ENCODE measurements at places on chromosomes 7 and 10.
A peak's percentile ranks its signal among the peaks of the same experiment; 100 is the strongest.

GRCh38 chr10:17838080-17838648 is 29.0 kb downstream of the MRC1 start:
- DNase-seq = no peak

DNA sequence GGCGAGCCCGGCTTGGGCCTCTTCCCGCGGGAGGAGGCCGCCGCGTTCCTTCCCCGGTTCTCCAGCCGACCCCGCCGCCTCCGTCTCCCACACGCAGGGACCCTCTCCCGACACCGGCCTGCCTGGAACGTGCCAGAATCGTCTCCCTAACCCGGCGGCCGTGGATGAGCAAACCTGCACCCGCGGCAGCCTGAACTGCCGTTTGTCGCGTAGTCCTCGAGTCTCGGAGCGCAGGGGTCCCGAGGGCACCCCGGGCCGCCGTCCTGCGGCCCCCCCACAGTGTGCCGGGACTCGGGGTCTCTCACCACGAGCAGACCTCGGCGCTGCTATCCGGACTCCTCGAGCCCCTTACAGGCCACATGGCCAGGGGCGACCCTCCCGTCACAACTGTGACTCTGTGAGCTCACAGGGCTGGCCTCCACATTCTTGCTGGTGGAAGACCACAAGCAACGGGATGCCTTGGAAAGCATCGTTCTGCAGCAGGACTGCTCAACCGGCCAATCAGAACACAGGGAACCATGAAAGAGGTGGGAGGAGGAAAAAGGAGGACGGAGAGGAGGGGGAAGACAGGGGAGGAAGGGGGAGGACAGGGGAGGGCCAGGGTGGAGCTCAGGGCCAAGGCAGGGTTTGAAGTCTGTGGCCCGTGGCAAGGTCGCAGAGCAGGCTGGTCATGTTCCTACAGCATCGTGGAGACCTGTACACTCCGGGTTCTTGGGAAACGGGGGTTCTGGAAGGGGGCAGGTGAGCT is 276.9 kb downstream of the DNAJB6 start:
- no peak for DNase-seq

GRCh38 chr10:125009661-125010161 is 67.8 kb downstream of the ZRANB1 start:
- no peak for DNase-seq

DNA sequence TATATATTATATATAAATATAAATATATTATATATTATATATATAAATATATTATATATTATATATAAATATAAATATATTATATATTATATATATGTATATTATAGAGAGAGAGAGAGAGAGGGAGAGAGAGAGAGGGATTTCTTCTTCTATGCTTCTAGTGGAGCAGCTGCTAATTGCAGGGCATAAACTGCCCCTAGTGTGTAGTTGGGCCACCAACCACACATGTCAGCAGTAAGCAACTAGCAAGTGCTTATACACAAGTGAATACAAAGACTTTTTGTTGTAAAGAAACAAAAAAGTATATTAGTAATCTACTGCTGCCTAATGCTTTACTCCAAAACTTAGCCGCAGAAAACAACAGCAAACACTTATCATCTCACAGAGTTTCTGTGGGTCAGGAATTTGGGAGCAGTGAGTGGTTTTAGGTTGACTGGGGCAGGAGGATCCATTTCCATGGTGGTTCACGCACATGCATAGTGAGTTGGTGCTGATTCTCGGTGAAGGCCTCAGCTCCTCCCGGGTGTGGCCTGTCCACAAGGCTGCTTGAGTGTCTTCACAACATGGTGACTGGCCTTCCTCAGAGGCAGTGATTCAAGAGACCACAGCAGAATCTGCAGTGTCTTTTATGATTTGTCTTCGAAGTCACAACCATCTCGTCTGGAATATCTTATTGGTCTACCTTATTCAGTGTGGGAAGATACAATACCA is 25.5 kb upstream of the BAG3 start:
- DNase-seq = no peak

DNA sequence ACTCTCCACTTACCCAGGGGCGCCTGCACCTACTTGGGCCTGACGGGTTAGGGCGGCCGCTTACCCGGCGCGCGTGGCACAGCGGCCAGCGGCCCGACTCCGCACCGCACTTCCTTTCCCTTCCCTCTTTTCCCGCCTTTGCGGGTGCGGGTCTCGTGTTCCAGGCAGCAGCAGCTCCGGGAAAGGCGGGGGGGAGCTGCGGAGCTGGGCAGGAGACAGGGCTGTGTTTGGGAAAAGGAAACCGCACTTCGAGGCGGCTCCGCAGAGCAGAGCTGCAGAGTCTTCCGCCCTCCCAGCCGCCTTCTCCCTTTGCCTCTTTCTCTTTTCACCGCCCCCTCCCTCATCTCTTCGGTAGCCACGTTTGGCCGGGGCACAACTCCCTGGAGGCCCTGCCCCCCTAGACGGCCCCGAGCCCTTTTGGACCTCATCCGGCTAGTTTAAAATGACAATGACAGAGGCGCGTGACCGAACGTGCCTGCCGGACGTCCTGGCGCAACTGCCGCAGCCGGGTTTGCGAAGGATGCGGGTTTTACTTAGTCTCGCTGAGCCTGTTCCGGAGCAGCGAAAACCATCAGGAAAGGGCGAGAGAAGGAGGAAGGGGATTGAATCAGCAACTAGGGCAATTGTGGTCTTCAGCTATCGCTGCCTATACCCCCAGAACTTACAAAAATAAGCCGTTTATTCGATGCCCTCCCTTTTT is 7.9 kb upstream of the PAX2 start:
- no peak for DNase-seq

DNA sequence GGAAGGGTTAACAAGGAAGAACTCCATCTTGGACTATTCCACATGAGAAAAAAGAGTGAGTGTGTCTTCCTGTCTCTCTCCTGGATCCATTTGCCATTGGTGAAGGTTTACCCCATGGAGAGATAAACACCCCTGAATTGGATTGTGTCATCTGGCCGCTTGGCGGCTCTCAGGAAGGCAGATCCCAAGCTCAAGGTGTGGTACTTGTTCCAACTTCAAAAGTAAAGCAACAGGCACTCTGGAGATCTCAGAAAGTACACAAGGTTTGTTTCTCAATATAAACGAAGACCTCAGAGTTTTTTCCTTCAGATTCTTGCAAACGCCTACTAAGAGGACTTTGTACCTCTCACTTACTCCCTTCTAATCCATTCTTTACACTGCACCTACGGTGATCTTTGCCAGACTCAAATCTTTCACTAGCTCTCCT is 116.7 kb downstream of the REEP3 start:
- DNase-seq = no peak

DNA sequence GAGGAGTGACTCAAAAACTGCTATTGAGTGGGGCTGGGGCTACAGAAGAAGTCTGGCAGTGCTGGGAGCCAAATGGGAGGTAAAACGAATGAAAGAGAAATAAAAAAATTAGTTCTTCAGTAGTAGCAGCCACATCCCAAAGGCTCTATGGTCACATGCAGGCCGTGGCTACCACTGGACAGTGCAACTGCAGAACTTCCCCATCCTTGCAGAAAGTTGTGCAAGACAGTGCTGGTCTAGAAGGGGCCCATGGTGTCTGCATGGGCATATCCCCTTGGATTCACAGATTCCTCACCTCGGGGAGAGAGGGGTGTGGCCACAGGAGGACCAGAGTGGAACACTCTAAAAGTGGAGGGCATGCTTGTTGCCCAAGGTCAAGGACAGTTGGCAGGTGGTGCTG is 47.6 kb downstream of the RPS24 start:
- DNase-seq = no peak

DNA sequence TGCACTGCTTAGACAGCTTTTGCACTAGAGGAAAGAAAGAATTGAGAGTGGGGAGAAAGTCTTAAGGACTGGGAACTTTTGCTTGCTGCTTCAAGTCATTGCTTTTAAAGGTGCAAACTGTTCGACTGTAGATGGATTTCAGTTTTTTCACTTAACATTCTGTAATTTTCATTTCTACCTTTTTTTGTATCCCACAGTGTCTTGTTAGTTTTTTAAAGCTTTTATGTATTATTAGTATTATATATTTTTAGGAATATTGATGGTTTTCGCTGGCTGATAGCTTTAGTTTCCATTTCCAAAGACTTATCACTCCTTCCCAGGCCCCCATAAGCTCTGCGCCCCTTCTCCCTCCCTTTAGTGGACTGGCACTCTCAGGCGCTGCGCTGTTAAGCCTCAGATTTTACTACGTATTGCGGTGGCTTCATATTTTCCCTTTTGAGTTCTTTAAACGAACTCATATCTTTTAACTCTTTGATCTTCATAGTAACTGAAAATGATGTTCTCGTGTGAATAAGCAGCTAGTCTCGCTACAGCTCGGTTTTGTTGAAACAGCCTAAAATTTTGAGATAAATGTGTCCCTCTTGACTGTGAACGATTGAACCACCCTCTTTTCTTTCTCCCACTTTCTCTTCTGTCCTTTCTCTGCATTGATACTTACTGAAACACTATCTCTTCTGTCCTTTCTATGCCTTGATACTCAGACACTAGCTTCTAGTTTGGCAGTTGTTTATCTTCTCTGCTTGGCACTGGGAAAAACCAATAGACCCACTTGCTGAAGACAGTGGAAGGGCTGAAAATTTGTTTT is 2.5 kb upstream of the ETV1 start:
- no peak for DNase-seq

GRCh38 chr10:88472540-88472939 is 110.6 kb downstream of the RNLS start:
- no peak for DNase-seq

GRCh38 chr7:121011401-121011800 is 22.9 kb downstream of the CPED1 start:
- DNase-seq = no peak

DNA sequence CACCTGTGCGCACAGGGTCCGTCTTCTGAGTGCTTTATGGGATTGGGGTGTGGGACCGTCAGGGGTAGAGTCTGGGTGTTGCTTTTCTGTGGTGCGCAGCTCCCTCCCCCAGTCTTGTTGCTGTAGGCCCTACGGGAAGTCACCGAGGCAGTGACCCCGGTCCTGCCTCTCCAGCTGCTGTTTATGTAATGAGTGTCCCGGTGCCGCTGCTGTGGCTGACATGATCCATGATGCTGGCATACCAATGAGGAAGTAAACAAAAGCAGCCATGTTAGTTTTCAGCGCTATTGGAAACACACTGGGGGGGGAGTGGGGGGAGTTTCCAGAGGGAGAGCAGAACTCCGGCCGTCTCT is 1.1 kb downstream of the TRIM8 start:
- DNase-seq = peak; percentile 85

DNA sequence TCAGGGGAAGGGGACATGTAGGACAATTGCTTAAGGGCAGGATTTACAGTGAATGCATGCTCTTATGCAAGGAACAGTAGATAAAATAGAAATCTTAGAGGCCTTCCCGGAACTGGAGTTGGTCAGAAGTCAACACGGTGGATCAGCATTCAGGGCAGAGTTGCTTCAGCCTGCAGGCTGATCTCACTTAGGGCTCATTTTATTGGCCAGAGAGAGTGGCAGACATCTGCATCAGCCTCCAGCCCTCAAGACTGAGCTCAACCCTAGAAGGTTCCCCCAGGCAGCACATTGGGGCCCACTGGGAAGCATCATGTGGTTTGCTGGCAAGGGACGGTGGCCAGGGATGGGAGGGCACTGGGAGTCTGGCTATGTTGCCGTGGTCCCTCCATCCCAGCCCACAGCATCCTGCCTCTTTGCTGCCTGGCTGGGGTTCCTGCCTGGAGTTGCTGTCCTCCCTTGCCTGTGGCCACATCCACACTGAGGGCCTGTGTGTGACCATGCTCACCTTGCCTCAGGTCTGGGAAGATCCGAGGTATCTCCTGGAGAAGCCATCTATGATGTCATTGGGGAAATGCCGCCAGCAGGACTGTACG is 13.0 kb downstream of the SCART1 start:
- DNase-seq = no peak

- DNase-seq = no peak
These were observed 28.9 kb upstream of the AHR start for GRCh38 chr7:17269341-17270221.

DNA sequence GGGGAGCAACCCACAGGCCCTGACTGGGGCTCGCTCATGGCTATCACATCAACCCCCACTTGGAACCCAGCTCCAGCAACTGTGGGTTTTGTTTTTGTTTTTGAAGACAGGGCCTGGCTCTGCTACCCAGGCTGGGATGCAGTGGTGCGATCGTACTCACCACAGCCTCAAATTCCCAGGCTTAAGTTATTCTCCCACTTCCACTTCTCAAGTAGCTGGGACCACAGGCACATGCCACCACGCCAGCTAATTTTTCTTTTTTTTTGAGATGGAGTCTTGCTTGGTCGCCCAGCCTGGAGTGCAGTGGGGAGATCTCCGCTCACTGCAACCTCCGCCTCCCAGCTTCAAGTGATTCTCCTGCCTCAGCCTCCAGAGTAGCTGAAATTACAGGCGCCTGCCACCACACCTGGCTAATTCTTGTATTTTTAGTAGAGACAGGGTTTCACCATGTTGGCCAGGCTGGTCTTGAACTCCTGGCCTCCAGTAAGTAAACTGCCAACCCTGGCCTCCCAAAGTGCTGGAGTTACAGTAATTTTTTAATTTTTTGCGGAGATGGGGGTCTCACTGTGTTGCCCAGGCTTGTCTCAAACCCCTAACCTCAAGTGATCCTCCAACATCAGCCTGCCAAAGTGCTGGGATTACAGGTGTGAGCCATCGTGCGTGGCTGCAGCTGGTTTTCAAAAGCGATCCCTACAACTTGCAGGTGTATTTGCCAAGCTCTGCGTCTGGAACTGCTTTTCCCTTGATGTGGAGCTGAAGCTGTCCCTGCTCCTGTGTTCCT is 228.7 kb downstream of the SKIDA1 start:
- no peak for DNase-seq

DNA sequence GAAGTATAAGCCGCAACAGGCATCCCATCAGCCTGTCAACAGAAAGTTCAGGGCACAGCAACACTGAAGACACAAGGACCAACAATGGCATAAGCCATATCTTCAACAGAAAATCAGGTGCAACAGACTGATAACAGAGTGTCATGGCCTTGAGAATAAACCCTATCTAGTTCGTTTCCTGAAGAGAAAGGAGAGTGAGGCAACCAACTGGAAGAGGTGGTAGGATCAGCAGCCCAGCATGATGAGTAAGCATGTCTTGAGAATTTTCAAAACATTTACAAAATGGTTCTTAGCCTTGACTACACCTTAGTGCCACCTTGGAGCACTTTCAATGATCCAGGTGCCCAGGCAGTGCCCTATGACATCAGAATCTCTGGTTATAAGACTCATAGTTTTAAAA is 290.2 kb upstream of the SEMA3C start:
- no peak for DNase-seq

DNA sequence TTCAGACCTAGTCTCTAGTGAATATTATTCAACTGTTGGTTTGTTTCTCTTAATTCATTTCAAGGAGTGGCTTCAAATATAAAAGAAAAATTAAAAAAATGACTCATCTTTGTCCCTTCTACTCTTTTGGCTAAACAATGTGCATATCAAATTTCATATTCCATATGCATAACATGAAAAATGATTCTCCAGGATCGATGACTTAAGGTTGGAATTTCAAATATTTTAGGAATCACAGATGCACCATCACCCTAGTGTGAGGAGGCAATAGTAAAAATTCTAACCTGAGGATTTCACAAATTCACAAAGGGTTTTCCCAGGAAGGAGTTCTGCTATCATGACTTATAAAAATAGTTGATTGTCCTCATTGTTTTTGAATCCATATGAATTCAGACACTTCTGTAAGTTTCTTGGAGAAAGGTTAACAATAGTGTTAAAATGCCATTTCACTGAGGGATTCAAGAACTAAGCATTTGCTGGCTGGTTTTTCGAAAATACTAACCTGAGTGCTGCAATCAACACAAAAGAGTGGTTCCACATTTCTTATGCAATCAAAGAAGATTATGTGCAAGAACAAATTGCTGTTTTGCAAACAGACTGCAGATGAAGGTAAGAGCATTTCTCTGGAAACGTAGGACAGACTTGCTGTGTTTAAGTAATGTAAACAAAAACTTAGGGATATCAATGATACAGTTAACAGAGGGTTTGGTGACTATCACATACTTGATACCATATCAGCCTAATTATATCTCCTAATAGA is 547.5 kb upstream of the LRRTM3 start:
- DNase-seq = no peak
